ENCODE measurements at places on chromosomes 2 and 18.

DNA sequence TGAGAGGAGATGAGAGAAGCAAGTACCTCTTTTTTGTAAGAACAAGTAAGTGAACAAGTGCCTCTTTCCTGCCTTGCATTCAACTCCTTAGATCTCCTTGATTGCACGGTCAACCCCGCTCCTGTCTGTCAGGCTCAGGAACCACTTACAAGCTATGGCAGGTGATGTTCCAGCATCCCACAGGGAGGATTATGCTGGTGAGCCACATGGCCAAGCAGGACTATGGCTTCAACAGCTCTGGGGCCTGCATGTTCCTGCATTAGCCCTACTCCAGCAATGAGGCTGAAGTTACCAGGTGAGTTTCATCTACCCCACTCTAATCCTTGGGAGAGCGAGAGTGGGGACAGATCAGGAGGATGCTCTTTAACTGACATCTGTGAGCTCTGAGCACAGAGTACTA, 29.5 kb downstream of the TTC32 start:
- no peak for DNase-seq

DNA sequence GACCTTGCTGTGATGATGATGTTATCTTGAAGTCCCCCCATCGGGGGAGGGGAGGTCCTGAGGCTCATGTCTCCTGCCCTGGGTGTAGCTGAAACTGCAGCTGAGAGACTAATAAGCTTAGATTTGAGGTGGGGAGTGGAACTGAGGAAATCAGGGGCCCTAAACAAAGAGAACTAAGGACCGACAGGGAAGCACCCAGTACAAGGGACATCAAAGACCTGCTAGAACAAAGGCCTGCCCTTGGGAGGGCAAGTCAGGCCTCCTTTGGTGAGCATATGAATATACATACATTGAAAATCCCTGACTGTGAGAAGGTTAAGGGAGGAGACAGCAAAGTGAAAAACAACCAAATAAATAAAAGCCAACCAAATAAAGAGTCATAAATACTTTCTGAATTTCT, 1132.5 kb upstream of the CELF4 start:
- no peak for DNase-seq

DNA sequence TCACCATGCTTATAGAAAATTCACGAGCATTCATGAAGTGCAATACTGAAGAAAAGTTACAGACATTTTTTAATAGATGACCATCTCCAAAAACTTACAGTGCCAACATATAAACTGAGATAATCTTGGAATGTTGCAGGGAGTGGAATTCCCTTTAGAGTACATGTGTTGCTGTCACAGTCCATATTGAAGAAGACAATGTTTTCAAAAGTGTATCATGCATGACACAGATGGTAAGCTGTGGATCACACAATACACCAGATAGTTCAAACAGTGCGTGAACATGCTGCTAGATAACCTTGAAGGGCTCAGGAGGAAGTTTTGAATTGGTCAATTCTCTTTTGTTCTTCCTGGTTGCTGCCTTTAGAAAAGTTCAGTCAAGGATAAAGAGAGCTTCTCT, 1644.3 kb upstream of the NXPH2 start:
- no peak for DNase-seq

DNA sequence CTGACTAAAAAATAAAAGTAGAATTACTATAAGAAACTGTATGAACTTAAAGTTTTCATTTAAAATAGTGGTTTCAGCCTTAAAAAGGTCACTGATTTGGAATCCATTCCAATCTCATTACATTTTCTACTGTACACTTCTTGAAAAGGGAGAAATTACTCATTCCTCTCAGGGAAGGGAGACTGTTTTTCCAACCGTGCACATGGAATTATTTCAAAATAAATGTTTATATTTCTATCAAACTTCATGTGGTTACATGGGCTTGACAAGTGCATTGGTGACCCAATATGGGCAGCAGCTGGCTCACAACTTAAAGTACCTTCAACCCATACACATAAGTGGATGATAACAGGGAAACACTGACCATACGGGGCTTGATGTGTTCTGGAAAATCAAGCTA, 324.5 kb upstream of the THUMPD2 start:
- DNase-seq, result no peak

DNA sequence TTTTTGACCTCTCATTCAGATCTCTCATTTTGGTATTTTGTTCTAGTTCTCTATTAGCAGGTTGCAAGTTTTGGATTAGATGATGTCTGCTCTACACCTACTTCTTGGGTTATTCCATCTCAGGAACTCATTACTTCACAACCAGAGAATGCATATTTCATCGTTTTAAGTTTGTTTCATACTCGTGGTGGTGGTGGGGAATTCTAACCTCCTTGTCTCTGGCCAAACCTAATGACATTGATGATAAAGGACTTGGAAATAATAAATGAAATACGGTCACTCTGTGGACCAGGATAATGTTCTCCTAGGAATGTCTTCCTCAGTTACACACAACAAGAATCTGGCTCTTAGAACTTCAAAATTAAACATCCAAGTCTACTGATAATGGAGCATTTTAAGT, 115.2 kb downstream of the CDC42EP3 start:
- no peak for DNase-seq

DNA sequence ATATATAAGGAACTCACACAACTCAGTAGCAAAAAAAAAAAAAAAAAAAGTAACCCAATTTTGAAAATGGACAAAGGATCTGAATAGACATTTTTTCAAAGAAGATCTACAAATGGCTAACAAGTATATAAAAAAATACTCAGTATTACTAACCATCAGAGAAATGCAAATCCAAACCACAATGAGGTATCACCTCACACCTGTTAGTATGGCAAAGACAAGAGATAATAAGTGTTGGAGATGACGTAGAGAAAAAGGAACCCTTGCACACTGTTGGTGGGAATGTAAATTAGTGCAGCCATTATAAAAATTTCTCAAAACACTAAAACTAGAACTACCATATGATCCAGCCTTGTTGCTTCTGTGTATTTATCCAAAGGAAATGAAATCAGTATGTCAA, 5.8 kb upstream of the CNDP1 start:
- no peak for DNase-seq

GRCh38 chr2:106944215-106944614, 58.2 kb upstream of the ST6GAL2 start:
- no peak for DNase-seq

DNA sequence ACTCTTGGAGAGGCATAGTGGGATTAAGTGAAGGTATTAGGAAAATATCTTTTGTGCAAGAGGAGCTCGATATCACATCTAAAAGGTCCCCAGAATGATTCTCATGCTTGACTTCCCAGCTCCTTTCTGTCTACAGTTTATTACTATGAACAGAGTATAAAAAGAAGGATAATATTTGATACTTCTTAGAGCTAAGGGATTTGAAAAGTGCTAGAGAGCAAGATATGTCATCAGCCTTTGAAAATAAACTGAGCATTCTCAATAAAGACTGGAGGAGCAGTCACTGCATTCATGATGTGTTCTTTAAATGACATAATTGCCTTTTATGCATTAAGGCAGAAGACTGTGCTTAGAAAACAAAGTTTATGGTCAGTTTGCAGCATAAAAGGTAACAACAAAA, 543.2 kb upstream of the NRXN1 start:
- no peak for DNase-seq

GRCh38 chr2:96325041-96325883, at the start of gene ITPRIPL1:
Gene ITPRIPL1 (plus strand): TSS chr2:96325317. CDS start chr2:96325840, 523 bp downstream.
- no peak for DNase-seq

DNA sequence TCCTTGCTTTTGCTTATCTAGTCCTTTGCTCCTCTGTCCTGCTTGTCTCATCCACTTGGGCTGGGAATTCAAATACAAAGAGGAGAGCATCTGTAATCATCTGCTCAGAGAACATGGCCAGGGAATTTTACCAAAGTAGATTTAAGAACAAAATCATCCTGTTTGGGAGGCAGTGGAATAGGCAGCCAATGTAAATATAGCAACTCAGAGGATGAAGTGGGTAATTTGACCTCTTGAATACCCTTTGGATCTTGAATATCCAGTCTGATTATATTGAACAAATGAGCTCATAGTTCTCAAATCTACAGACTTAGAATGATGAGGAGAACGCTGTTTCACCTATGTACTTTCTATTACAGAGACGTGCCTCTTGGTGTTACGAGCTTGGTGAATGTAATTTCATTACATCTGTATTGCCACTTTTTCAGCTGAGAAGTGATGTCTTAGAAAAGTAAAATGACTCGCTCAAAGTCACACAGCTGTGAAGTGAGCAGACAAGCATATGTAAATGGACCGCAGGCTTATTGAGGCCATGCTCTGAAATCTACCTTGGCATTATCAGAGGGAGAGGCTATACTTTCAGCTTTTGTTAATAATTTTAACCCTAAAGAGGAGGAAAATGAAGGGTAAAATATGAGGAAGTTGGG, 266.3 kb downstream of the MTX2 start:
- DNase-seq, result no peak

- peak; percentile 50 for DNase-seq
Measured at GRCh38 chr2:207787017-207787416, 17.3 kb upstream of the FZD5 start.

- DNase-seq, result no peak
Measured at GRCh38 chr2:121286506-121286905, 1.5 kb upstream of the TFCP2L1 start.

DNA sequence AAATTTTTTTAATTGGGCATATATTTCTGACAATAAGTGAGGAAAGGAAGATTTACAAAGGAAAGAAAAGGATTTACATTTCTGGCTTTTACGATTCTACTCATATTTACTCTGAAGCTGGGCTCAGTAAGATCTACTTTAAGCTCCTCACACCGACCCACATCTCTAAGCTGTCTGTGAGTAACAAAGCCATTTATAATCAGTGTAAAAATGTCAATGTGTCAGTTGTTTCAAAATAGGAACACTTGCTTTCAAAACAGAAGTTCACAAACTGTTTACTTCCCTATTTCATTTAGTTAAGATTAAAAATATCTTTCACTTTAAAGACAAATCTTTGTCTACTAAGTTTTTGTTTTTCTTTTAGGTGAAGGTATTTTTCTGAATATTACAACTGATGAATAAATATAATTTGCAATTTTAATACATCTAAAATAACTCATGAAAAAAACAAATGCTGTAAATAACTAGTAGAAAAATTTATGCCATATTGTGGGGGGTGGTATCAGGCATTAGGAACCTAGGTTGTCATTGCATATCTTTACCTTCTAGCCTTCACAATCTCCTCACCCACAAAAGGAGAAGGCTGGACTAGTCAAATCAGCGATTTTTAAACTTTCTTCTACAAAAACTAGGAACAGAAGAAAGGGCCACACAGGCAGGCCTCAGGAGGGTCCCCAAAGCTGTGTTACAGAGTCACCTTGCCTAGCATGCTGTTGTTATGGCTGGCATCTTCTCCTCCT, 64.5 kb downstream of the TMEM131 start:
- peak; percentile 80 for DNase-seq

DNA sequence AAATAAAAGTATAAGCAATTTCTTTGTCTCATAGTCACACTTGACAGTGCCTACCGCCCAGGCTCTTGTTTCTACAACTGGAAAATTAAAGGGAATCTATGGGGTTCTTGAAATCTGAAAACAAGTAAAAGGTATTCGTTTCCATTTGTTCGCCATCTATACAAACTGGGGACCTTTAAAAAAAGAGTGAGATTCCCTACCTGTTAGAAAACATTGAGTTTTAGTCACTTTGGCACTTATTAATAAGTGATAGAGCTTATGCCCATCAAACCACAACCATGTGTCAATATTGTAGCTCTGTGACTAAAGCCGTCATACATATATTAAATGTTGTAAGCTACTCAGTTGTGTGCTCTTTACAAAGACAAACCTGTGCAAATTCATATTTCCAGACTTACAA, 13.2 kb downstream of the FN1 start:
- DNase-seq, result no peak

- DNase-seq, result no peak
Measured at GRCh38 chr2:9808334-9809063, 34.8 kb upstream of the TAF1B start.

GRCh38 chr2:111204706-111205105, 84.0 kb downstream of the BCL2L11 start:
- DNase-seq, result peak; percentile 68

- DNase-seq, result no peak
Measured at GRCh38 chr2:11995456-11995855, 249.0 kb downstream of the LPIN1 start.

DNA sequence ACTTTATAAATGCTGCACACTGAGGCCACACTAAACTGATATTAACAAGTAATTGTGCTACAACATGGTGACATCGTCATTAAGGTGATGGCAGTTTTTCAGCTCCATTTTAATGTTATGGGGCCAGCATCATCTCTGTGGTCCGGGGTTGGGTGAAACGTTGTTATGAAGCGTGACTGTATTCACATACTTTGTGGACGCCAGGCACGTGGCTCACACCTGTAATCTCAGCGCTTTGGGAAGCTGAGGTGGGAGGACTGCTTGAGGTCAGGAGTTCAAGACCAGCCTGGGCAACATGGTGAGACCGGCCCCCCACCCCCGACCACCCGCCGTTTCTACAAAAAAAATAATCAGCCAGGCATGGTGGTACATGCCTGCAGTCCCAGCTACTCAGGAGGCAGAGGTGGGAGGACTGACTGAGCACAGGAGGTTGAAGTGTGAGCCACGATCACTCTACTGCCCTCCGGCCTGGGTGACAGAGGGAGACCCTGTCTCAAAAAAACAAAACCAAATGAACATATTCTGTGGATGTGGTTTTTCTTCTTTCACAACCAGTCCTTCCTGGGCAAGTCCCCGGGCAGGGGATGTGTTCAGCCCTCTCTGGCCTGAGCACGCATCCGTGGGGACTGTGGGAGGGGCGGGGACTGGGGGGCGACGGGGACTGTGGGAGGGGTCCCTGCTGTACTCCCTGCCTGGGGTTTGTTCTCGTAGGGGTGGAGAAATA, 12.9 kb upstream of the GAL3ST2 start:
- DNase-seq, result peak; percentile 6

- no peak for DNase-seq
Measured at GRCh38 chr2:172294983-172295382, 132.4 kb upstream of the ITGA6 start.

DNA sequence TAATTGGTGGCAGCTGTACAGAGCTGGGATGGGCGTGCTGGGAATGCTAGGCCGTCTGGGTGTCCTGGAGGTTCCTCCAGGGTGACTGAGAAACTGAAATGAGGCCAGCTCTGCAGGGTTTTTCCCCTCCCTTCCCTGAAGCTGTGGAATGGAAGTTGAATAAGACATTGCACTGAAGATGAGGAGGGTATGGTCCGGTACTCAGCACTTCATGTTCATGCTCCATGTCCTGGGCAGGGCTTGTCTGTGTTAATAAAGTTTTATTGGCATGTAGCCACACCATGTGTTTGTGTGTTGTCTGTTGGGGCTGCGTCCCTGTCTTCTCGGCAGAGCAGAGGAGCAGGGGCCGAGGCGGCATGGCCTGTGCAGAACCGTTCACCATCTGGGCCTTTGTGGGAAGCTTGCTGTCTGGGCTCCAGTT, 154.0 kb downstream of the LDLRAD4 start:
- no peak for DNase-seq

DNA sequence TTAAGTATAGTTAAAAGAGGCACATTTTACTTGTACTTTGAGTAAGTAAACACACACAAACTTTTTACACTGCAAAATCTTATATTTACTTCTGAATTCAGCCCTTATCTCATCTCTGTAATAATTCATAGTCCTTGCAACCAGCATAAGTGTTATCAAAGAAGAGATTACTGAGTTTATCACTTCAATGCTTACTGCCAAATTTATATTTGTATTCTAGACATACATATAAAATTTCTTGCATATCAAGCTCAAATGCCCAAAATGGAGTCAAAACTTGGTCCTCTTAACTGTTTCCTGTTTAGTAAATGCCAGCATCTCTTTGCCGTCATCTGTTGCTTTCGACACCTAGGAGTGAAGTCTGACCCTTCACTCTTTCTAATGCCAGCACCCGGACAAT, 21.1 kb upstream of the KCNJ3 start:
- DNase-seq, result no peak
